ENCODE measurements at places on chromosomes 6 and 20.

- no peak for DNase-seq
These were observed 23.6 kb upstream of the SLC17A4 start for GRCh38 chr6:25730907-25731306.

DNA sequence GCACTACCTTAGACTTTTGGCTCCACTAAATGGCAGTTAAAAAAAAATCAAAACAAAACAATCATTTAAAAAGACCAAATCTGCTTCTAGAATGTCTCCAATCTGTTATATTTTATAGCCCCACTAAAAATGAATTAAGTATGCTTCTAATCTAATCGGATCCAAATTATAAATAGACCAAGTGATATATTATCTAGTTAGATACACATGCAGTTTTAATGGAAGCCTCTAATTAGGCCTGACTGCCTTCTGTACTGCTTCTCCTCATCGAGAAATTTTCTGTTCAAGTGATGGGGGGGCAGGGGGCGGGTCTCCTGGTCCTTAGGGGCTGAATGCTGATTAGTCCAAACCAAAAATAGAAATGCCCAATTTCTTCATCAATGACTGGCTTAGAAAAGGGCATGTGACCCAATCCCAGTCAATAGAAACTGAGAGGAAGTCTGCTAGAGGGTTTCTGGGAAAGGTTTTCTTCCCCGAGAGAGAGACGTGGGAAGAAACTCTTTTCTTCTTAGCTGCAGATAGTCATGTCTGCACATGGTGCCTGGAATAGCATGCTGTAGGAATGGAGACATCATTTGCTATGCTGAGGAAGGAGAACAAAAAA lies 6.9 kb downstream of the SESN1 start:
- DNase-seq: no peak

DNA sequence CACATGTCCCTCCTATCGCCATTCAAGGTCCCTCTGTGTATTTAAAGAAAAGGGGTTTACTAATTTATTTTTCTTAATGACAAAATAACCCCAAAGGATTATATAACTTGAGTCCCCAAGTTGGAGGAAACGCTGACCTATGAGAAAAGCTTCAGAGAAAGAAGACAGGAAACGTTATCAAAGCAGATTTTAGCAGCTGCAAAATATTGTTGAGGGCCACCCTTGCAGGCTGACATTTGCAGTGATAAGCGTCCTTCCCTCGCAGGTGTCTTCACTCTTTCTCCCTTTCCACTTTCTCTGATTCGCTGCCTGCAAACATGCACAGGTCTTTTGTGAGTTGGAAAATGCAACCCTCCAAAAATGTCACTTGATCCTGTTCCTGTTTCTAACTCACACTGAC lies 103.2 kb upstream of the RIPOR2 start:
- no peak for DNase-seq

- no peak for DNase-seq
These were observed 8.0 kb downstream of the QKI start for GRCh38 chr6:163422550-163422949.

- no peak for DNase-seq
These were observed 1.3 kb downstream of the SLCO4A1 start for GRCh38 chr20:62643521-62644043.

DNA sequence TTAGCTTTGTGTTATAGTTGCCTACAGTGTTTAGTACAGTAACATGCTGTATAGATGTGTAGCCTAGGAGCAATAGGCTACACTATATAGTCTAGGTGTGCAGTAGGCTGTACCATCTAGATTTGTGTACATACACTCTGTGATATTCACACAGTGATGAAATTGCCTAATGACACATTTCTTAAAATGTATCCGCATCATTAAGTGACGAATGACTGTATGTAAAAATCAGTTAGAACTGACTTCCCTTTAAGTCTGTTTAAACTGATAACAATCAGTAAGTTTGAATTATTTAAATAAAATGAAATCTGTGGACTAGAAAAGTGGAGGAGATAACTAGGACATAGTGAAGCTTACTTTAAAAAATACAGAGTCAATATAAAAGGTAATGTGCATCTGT lies 176.1 kb downstream of the CDKAL1 start:
- DNase-seq: no peak

- no peak for DNase-seq
These were observed 33.9 kb upstream of the KIF13A start for GRCh38 chr6:18021166-18021850.

DNA sequence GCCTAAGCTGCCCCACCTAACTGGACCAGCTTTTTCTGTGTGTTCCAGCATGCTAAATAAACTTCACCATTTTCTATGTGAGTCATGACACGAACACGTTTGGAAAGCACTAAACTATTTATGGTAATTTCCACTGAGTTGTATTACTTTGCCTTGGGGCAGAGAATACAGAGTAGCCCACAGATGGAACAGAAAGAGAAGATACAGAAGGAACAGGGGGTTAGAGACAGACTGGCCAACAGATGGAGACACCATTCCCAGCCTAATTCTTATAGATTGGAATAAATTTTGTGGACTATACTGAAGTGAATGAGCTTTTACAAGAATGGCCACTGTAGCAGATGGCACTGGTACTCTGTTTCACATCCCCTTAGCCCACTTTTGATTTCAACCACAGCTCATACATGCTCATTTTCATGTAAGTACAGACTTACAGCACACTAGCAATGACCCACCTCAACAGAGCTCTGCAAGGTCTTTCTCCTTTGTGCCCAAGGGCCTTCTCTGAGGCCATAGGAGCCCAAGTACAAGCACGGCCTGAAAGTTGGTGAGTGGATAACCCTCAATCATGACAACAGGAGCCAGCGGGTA lies 13.1 kb upstream of the NT5DC1 start:
- DNase-seq: no peak

GRCh38 chr6:158519300-158519699 lies 40.6 kb upstream of the TMEM181 start:
- DNase-seq: no peak

- no peak for DNase-seq
These were observed 271.1 kb upstream of the CHD6 start for GRCh38 chr20:41889126-41889843.

GRCh38 chr20:49814057-49814694 lies 1.5 kb downstream of the SLC9A8 start:
- DNase-seq: no peak

- DNase-seq: no peak
These were observed 3.5 kb downstream of the PIGU start for GRCh38 chr20:34673412-34673811.

DNA sequence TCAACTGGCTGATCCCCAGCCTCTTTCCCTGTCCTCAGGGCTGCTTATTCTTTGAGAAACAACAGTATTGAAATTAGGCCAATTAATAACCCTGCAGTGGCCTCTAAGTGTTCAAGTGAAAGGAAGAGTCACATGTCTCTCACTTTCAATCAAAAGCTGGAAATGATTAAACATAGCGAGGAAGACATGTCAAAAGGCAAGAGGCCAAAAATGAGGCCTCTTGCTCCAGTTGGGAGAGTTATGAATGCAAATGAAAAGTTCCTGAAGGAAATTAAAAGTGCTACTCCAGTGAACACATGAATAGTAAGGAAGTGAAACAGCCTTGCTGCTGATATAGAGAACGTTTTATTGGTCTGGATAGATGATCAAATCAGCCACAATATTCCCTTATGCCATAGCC lies 131.5 kb downstream of the MACROD2 start:
- no peak for DNase-seq

GRCh38 chr20:63072231-63072791 lies 65.5 kb upstream of the BHLHE23 start:
- peak; percentile 5 for DNase-seq

GRCh38 chr6:156699935-156700334 lies 77.2 kb upstream of the ARID1B start:
- DNase-seq: no peak

DNA sequence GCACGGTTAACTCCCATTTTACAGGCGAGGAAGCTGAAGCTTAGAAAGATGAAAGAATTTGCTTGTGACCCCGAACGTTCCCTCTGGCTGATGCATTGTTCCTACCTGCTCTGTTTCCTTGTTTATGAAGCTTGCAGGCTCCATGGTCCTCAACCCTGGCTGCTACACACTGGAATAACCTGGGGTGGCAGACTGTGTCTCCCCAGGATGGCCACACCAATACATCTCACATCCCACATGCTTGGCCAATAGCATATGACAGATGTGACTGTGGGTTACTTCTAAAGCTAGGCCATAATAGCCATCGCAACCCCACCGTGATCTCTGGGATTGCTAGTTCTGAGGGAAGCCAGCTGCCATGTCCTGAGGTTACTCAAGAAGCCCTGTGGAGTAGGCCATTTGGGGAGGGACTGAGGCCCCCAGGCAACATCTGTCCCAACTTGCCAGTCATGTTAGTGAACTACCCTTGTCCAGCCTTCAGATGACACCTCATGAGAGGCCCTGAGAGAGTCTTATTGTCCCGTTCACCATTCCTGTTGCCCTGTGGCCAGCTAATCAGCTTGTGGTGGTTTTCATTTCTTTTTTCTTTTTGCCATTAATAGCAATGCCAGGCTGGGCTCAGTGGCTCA lies 6.7 kb upstream of the FAM110A start:
- DNase-seq: no peak

DNA sequence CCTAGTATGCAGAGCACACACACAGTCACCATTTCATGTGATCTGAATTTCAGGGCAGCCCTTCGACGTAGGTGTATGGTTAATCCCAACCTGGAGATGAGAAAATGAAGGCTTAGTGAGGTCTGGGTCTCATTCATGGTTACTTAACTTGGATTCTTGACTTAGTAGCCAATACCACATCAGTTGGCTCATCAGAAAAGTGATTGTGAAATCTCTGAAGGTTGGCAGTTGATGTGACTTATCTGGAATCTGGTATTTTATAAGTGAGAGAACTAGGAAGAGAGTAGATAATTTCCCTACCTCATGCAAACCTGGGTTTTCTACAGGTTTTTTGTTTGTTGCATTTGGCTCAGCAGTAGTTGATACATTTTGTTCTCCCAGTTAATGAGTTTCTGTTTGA lies 123.7 kb downstream of the CCDC170 start:
- DNase-seq: no peak

- no peak for DNase-seq
These were observed at the start of gene RBBP8NL for GRCh38 chr20:62427172-62428001. Gene RBBP8NL (minus strand): TSS chr20:62427539. CDS start chr20:62419647, 7,892 bp downstream.

DNA sequence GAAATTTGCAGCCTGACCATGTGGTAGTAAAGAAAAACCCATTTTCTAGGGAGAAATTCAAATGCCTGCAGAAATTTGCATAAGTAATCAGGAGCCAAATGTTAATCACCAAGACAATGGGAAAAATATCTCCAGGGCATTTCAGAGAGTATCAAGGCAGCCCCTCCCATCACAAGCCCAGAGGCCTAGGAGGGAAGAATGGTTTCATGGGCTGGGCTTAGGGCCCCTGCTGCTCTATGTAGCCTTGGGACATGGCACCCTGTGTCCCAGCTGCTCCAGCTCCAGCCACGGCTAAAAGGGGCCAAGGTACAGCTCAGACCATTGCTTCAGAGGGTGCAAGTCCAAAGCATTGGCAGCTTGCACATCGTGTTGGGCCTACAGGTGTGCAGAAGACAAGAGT lies 117.2 kb upstream of the RALGAPA2 start:
- DNase-seq: no peak

- no peak for DNase-seq
These were observed 955 bp downstream of the DLL1 start for GRCh38 chr6:170289951-170290295.

DNA sequence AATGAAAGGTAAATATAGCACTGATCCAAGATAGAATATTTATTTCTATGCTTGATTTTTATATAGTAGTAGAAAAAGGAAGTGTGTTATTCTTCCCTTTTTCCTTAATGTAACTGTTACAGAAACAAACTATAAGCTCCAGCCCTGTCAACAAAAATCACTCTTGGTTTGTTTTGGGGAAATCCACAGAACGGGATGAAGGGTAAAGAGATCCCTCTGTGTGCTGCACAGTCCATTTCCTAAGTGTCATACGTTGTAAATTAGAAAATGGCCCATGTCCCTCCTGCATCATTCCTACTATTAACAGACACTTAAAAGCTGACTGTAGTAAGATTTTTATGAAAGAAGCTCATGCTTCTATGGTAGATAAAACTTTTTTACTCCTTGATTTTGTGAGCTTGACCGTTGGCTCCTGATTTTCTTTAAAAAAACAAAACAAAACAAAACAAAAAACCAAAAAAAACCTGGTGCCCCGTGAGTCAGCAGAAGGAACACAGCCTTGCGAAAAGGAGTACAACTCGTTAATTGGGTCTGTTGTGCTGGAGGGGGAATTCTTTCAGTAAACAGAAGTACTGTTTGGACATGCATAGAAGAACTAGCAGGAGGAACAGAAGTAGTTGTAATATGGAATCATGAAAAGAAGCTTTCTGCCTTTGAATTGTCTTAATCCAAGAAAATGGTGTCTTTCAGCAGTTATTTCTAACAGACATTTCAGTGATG lies 67.5 kb downstream of the RTN4IP1 start:
- no peak for DNase-seq

- no peak for DNase-seq
These were observed 437.8 kb downstream of the UTRN start for GRCh38 chr6:144722925-144723324.

DNA sequence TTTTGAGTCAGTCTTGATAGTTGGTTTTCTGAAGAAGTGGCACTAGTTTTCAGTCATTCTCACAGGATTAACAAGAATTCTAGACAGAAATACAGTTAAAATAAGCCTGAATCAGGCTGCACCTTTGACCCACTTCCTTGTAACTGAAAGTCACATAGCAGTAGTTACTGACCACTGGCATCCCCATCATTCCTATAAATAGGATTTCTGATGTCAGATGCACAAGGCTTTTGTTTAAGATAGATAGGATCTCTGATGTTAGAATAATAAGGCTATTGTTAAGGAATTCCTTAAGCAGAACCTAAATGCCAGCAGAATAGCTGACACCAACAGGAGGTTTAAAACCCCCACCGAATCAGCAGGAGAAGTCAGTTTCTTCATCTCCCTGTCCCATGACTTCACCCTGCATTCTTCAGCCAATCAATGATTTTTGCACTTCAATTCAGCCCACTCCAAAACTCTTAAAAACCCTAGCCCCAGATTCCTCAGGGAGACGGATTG lies 30.6 kb upstream of the ZBTB24 start:
- no peak for DNase-seq

DNA sequence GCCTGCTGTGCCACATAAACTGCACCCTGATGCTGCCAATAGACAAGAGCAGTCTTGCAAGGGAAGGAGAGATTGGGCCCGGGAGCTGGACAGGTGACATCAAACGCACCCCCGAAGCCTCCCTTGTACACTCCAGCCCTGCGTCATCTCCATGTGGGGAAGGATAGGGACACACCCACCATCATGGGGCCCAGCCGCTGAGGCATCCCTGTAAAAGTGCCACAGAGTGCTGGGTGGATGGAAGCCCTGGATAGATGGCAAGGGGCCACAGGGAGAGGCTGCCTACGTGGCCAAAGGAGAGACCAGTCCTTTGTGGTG lies 117.1 kb downstream of the SYNDIG1 start:
- no peak for DNase-seq

GRCh38 chr6:85580878-85581267 lies 12.8 kb downstream of the SNX14 start:
- no peak for DNase-seq

GRCh38 chr6:81633391-81633790 lies 119.1 kb downstream of the TENT5A start:
- DNase-seq: no peak

All from CD4-positive, alpha-beta T cell treated with Interleukin-15 for 1 hour (primary cell).